Left ventricle myocardium superior (tissue), 1 donor: ENCODE measurements at places on chromosomes 4 and X. TPM values are rescaled to one million over a fixed set of nuclear protein-coding genes. Genes with fewer than 3 reads are reported as not detected.

- DNase-seq = no peak
Measured at GRCh38 chr4:163967263-163967662, 472.8 kb downstream of the TMA16 start.

GRCh38 chr4:87213421-87214075, 6.9 kb downstream of the KLHL8 start:
- DNase-seq = no peak

DNA sequence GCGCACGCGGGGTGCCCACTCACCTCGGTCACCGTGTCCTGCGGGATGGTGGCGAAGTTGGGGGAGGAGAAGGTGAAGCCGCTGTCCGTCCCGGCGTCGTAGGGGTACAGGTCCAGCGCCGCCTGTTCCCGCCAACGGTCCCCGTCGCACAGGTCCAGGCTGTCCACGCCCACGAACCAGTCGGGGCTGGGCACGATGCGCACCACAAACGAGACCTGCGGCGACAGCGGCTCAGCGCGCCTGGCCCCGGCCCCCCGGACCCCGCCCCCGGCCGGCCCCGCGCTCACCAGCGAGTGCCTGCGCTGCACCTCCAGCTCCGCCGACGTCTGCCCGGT, 1.4 kb downstream of the SPON2 start:
- no peak for DNase-seq

DNA sequence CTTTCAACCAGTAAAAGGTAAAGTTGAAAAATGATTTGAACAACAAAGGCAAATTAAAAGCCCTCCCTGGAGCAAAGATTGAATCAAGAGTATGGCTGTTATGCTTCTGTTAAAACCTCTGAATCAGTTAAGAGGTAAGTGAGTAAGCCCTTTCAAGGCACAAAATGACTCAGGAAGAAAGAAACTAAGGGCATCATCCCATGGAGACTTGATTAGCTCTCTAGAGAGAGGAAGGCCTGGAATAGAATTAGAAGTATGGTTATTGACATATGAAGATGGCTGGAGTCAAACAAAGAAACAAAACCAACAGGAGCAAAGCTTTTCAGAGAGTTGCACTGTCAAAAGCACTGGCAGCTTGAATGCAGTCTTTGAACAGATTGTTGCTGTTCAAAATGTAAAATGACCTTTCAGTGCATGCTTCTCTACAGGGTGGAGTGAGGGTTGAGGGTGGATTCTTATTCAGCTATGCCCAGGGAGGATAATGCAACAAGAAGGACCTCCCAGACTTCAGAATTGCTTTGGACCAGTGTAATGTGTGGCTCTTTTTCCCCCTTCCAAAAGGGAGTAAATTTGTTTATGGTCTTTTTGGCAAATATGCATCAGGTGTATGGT, 365.5 kb downstream of the GBA3 start:
- no peak for DNase-seq

- DNase-seq = no peak
Measured at GRCh38 chr4:38279650-38280322, 319.6 kb downstream of the PTTG2 start.

- DNase-seq = no peak
Measured at GRCh38 chr4:173381610-173382009, 10.9 kb downstream of the SAP30 start.

DNA sequence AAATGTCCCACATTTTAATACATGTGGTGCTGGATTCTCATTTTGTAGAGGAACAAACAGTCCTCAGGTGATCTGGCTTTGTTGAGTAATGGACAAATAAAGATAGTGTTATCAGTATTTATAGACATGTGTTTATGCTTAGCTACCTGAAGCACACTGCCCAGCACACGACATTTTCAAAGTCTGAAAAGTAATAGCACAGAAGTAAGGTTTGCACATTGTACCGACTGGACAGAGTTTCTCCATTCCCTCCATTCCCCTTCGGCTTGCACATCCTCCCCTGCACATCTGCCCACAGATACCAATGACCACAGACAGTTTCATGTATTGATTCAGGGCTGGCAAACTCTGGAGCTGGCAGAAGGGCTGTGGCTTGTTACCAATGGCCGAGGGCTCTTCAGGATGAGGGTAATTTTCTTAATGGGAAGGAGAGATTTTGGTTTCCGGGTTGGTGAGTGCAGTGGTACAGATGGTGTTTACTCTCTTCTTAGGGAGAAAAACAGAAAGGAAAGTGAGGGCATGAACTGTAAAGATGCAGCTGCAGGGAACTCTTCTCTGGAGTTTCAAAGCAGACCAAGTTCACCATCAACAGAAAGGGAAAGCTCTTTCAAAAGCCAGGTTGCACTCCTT, 2.3 kb downstream of the GRPR start:
- no peak for DNase-seq

DNA sequence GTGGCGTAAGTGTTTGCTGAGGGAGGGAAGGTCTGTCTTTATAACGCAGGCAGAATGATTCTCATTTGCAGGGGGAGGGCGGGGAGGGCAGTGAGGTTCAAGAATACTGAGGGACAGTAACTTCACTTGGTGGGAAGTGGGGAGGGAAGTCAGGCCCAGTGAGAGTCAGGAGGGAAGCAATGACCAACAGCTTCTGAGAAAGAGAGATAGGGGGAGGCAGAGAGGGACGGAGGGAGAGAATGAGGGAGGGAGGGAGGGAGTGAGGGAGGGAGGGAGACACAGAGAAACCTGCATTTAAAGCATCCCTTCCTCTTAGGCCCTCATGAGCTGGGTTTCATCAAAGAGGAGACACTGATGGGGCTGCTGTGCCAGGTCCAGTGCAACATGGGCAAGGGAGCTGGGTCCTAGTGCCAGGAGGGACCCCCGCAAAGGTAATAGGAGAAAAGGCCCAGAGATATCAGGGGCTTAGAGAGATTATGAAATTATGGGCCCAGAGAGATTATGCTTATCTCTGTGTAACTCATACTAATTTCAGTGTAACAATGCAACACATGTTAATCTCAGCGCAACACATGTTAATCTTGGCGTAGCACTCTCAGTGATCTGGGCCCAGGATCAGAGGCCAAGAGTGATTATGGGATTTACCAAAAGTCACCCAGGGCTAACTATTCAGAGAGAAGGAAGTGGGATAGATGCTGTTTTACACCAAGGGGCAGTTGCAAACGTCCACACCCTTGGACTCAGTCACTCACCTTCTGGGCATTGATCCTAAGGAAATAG, 112.1 kb downstream of the DRD5 start:
- DNase-seq = no peak

GRCh38 chr4:63085091-63085490, 1324.2 kb downstream of the TECRL start:
- no peak for DNase-seq

Gene MAGED4B
- 0.92 TPM for total RNA-seq

Gene FAM47B
- total RNA-seq = not detected

Gene TCEAL7
- total RNA-seq = 4.0 TPM

Gene SHROOM3
- 14.2 TPM for total RNA-seq

Gene BGN
- total RNA-seq = 40.6 TPM

Gene GPR78
- not detected for total RNA-seq
